ENCODE measurements at places on chromosomes 4 and X.

DNA sequence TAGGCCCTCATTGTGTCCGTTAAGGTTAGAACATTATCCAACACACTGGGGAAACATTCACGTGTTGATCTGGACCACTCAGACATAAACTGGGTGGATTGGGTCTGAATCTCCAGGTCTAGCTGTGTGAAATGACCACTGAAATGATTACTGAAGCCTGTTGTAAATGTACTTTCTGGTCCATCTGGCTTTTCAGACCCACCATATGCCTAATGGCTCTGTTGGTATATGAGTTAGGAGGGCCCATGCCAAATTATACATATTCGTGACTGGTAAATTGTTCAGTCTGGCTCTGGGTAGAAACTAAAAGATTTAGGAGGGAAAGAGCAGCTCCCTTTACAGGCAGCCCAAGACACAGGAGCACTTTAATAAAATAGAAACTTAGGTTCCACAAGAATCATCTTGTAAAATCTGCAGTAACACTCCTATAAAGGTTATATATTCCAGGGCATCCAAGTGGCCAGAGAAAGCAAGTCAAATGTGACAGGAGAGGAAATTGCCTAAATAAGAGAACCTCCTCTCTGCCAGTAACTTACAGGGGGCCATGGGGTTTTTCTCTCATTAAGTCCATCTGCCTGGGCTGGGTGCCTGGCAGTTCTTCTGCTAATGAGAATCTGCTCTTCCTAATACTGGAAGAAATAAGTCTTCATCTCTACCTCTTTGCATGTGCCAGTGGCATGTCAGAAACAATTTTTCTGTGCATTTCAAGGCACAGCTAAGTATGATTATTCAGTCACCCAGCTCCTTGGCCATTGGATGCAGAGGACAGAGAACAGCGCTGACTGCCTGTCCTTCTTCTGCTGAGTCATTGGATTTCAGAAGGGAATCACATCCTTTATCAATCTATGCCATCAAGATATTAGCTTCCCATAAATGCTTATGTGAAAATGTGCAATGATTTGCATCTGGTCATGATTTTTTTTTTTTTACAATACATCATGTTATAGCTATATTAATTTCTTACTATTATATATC, 112.6 kb downstream of the GLRA2 start:
- DNase-seq = no peak

DNA sequence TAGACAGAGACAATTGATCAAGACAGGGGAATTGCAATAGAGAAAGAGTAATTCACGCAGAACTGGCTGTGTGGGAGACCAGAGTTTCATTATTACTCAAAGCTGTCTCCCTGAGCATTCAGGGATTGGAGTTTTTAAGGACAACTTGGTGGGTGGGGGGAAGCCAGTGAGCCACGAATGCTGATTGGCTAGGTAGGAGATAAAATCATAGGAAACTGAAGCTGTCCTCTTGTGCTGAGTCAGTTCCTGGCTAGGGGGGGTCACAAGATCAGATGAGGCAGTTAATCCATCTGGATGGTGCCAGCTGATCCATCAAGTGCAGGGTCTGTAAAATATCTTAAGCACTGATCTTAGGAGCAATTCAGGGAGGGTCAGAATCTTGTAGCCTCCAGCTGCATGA, 358.6 kb downstream of the GPM6A start:
- DNase-seq = no peak

DNA sequence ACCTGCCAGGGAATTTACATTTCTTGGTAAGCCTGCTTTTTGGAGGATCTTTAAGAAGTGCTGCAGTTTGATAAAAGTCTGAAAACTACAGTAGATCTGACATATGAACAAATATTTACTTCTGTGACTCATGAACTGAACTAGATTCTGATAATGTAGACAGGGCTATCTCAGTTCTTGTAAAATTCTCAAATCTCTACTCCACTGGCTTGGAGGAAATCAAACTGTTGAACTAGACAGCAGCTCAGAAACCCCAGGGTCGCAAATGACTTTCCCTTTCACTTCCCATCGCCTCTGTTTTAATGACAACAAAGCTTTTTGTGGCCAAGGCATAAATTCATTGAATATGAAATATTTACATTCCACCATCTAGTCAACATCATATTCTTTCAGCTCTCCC, 15.4 kb upstream of the OCIAD1 start:
- DNase-seq = no peak

- no peak for DNase-seq
Measured at GRCh38 chr4:176558661-176559060, 234.1 kb downstream of the VEGFC start.

GRCh38 chr4:8228319-8229250, 29.5 kb downstream of the SH3TC1 start:
- peak; percentile 62 for DNase-seq

DNA sequence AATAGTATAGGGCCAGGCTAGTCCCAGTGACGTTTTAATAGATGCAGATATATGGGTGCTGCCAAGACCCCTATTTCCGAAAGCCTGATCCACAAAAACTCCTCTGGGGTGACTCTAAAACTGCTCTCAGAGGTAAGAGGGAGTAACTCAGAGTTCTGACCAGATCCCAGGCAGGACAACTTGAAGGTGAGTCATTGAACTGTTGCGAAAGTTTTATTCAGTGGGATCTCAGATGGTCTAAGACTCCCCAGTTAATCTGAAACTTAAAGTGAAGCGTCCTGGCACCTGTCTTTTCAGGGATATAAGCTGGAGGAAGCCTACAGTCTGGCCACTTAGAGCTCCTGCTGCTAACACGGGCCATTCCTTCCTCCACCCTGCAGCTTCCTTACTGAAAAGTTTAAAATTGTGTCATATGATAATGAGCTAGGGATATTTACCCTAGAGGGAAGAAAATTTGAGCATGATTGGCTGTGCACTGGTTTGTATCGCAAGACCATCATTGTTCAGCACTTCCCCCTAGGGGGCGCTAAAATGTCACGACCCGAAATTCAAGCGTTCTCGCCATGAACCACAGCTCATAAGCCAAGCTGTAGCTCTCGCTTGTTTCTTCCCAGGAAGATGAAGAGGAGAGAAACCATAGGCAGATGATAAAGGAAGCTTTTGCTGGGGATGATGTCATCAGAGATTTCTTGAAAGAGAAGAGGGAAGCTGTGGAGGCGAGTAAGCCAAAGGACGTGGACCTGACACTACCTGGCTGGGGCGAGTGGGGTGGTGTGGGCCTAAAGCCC, 19.5 kb downstream of the UTP14A start:
- DNase-seq = peak; percentile 39

DNA sequence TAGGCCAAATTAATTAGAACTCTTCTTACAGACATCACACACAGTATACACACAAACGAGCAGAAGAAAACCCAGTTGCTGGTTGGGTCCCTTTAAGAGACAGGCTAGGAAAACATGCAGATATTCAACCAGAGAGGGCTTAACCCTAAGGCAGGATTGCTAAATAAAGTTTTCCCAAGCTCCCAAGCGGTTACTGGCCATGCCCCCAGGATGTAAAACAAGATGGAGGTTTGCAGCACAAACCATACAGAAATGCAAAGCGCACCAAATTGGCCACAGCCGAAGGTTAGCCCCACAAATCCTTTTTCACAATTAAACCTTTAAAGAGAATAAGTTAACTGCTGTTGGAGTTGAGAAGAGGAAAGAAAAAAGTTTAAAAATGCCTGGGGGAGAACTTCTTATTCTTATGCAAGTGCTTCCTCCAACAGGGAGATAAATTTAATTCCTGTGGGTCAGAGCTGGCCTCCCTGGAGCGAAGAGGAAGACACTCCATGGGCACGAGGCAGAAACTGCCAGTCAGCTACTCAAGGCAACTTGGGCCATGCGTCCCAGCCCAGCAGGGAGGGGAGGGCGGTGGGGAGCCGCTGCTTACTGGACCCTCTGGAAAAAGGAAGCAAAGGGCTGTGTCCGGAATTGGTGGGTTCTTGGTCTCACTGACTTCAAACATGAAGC, 167.6 kb upstream of the ARSJ start:
- DNase-seq = no peak

DNA sequence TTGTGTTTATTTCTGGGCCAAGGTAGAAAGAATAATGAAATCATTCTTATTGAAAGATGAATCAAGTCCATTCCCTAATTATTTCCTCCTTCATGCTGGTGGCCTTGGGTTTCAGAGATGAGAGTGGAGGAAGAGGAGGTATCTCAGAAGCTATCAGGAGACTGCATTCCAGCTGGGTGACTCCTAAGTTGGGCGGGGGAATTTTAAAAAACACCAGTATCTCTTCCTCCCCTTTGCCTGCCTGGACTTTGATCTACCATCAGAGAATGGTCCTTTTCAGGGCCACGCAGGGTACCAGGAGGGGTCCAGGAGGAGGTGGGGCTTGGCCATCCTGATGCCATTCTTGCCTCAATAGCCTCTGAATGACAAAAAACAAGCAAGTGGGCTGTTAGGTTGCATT, 104.4 kb downstream of the ASMT start:
- DNase-seq = no peak

GRCh38 chr4:139740121-139740520, 74.5 kb downstream of the MGST2 start:
- DNase-seq = no peak

GRCh38 chr4:132818091-132818490, 331.0 kb upstream of the PCDH10 start:
- DNase-seq = no peak

DNA sequence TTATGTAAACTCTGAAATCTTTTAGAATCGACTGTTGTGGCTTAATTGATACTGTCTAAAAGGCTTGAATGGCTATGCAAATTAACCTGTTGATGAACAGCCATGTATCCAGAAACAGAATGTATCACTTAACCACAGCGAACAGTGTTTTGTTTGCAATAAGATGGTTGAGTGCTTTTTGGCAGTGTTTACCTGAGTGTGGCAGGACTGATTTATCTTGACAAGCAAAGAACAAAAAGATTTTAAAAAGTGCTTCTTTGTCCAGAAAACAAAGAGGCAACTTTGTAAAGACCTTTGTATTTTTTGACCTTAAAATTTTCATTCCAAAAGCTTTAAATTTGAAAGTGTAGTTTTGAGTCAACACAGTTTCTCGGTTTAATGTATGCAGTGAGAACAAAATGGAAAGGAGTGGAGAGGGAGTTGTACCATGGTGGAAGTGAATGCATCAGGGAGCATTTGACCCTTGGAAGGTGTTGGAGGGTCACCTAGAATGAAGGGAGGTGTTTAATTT, 18.0 kb downstream of the ARHGAP10 start:
- no peak for DNase-seq

DNA sequence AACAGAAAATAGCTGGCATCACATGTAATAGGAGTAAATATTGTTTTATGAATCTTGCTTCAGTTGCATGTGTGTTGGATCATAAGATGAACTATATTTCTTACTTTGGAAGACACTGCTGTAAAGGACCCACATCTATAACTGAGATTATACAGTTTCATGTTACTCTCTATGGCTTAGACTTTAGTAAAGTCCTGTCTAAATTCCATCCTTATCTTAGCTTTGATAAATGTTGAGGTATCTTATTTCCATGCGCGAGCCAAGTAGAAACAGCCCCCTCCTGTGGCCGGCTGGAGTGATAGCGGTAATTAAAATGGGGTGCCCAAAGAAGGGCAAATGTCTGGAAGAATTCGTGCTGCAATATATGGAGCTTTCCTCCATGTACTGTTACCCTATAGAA, 43.0 kb downstream of the CCDC158 start:
- no peak for DNase-seq

DNA sequence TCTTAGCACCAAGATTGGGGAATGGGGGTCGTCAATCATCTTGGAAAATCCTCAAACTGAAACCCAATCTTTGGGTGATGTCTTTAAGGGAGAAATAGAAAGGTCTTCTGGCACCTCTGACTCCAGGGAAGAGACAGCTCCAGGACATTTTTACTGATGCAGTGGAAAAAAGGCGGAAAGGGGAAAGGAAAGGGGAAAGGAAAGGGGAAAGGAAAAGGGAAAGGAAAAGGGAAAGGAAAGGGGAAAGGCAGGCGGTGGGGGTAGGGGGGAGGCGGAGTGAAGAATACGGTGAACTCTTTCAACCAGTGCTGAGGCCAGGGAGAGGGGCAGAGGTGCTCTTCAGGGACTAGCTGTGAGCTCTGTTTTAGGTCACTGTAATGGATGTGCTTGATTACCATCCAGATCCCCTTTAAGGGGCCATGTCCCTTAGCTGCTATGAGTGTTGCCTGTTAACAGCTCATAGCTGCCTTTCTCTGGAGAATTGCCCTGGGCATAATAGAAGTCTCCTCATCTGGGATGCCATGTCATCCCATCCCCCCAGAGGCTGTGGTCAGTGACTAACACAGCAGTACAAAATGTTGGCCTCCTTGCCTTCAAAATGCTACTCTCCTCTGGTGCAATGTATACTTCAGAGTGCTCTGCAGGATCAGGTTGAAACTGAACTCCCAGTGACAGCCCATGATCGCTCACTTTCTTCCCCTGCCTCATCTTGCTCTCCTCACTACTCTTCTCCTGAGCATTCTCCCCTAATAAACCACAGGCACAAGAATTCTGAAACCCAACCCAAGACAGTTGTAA, 92.4 kb upstream of the AP1S2 start:
- DNase-seq = no peak

DNA sequence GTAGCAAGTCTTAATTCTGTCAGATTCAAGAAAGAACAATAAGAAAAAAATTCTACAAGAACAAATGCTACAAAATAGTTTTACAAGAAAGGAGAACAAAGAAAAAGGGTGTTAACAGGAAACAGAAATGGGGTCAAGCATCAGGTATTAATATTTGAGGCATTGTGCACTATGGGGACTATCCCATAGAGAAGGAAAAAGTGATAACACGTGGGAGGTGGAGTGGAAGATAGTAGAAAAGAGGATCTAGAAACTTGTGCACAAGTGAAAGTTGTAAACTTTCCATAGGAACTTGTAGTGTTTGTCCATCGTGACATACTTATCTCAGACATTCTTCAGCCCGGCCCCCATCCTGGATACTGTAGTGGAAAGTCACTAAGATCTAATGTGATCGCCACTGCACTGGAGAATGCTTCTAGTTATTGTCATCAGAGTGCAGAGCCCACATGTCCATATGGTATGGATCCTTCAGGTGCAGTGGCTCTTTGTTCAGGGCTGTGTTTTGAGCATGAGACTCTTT, 15.4 kb upstream of the NFXL1 start:
- no peak for DNase-seq

- no peak for DNase-seq
Measured at GRCh38 chr4:138981930-138982390, 33.6 kb upstream of the NOCT start.

GRCh38 chr4:160009656-160010493, 907.0 kb downstream of the RAPGEF2 start:
- DNase-seq = no peak

DNA sequence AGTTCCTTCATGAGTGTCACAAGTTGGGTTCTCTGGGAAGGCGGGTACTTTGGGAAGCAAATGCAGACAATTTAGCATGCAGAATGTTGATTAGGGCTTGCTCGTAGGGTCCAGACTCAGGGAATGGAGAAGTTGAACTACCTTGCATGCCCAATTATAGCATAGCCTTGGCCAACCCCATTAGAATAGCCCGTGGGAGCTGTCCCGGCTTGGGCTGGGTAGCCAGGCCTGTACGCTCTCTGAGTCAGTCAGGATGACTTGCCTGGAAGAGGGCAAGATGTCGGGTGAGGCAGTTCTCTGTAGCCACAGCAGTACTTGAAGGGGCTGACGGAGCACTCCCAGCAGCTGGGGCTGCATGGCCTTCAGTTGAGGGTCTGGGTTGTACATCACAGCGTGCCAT, 19.5 kb downstream of the KIAA0232 start:
- DNase-seq = no peak

- no peak for DNase-seq
Measured at GRCh38 chrX:68420559-68420958, 12.7 kb downstream of the OPHN1 start.

- DNase-seq = no peak
Measured at GRCh38 chr4:102574317-102574716, 73.2 kb downstream of the NFKB1 start.

Measured in stimulated activated CD4-positive, alpha-beta T cell treated with anti-CD3 and anti-CD28 coated beads, Interleukin-4, amount 100 ng/mL, for 4 hours (primary cell).